ENCODE measurements at places on chromosomes 2 and 18.

- peaks cover 3% of the 10 kb centered on the region for H3K4me1 ChIP-seq
- H3K27ac ChIP-seq = no peak overlapping the region
- no peak for DNase-seq
- H3K4me3 ChIP-seq = no peak overlapping the region
- no peaks in the 10 kb centered on the region for H3K27me3 ChIP-seq
Measured at GRCh38 chr2:226893216-226893615, 57.4 kb downstream of the RHBDD1 start.

GRCh38 chr2:187693923-187694322 is 139.7 kb upstream of the TFPI start:
- H3K4me1 ChIP-seq = no peaks in the 10 kb centered on the region
- no peak overlapping the region for H3K27ac ChIP-seq
- H3K36me3 ChIP-seq = no peaks in the 10 kb centered on the region
- DNase-seq = no peak

GRCh38 chr18:361941-362310 is 94.1 kb upstream of the THOC1 start:
- no peaks in the 10 kb centered on the region for H3K4me1 ChIP-seq
- no peak for DNase-seq
- no peak overlapping the region for H3K27ac ChIP-seq
- H3K36me3 ChIP-seq = no peaks in the 10 kb centered on the region
- no peak overlapping the region for H3K4me3 ChIP-seq

GRCh38 chr2:25259737-25260124 is 82.0 kb downstream of the DNMT3A start:
- no peaks in the 10 kb centered on the region for H3K27me3 ChIP-seq
- peaks cover 6% of the 10 kb centered on the region for H3K36me3 ChIP-seq
- no peak for DNase-seq

GRCh38 chr2:42032745-42033144 is 15.1 kb upstream of the PKDCC start:
- no peaks in the 10 kb centered on the region for H3K36me3 ChIP-seq
- no peak for DNase-seq
- H3K27ac ChIP-seq = no peak overlapping the region
- H3K4me3 ChIP-seq = no peak overlapping the region
- H3K4me1 ChIP-seq = peaks cover 22% of the 10 kb centered on the region

DNA sequence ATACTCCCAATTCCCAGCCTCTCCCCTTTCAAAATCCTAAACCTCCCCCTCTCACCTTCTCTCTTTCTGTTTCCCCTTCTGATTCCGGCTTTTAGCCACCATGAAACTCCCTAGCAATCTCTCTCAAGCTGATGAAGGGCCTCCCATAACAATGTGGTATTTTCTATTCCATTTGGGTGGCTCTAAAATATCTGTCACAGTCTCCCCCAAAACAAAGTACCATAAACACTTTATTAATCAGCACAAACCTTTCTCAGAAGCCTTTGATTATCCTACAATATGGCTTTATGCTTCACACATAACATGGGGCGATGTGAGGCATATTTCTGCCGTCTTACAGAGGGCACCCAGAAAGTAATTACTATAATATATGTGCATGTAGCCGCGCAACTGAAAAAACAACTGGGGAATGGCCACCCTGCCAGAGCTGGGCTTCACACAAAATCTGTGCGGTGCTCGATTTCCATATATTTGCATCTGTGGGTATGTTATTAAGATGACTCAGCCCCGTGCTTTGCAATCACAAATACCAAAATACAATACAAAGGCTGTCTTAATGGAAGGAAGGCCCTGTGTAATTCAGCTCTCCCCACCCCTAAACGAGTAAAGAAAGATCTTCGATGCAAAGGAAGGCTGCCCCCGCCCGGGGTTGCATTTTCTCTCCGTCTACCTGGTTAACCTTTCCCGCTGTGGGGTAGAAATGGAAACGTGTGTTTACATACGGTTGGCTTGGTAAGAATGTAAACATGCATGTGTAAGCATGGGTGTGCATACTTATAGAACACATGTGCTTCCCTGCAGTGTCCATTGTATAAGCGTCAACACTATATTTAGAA is 81.4 kb downstream of the CELF4 start:
- no peak for DNase-seq
- no peaks in the 10 kb centered on the region for H3K4me1 ChIP-seq
- no peak overlapping the region for H3K27ac ChIP-seq
- H3K36me3 ChIP-seq = no peaks in the 10 kb centered on the region
- H3K4me3 ChIP-seq = no peak overlapping the region
- H3K27me3 ChIP-seq = peaks cover 66% of the 10 kb centered on the region

- H3K4me1 ChIP-seq = no peaks in the 10 kb centered on the region
- H3K4me3 ChIP-seq = no peak overlapping the region
- DNase-seq = no peak
Measured at GRCh38 chr2:193072647-193073046, 877.9 kb upstream of the TMEFF2 start.
